Stimulated activated CD8-positive, alpha-beta memory T cell treated with anti-CD3 and anti-CD28 coated beads, Interleukin-7, amount 100 ng/mL, for 24 hours (primary cell): ENCODE measurements at places on chromosomes 5 and 9.

- DNase-seq: no peak
Observed at GRCh38 chr9:137319011-137319738, 17.1 kb upstream of the NRARP start.

GRCh38 chr5:136563489-136563888, 198.1 kb upstream of the TRPC7 start:
- DNase-seq: no peak

- DNase-seq: no peak
Observed at GRCh38 chr5:155485386-155485785, 471.8 kb downstream of the KIF4B start.

DNA sequence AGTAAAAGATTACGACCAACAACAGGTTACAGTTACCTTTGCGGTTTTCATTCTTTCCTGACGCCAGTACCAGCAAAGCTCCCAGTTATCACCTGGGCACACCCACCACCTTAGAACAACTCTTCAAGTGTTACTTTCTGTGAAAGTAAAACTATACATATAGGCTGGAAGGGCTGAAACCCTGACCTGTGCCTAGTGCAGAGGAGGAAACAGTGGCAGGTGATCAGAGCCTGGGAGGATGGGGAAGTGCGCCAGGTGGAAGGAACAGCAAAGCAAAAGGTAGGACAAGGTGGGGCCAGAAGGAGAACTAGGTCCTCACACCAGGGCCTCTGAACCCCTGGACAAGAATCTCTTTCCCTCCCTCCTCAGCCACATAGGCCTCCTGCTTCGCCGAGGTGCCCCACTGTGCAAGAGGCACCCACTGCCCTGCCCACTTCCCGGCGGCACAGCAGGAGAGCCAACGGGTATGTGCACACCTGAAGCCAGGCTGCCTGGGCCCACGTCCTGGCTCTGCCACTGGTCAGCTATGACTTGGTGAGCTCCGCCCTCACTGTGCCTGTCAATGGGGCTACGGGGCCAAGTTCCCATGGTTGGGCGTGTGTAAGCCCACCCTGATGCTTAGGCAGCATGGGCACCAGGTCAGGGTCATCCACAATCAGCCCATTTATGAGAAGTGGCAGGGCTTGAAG, 26.9 kb downstream of the BICD2 start:
- DNase-seq: no peak

- DNase-seq: peak; percentile 54
Observed at GRCh38 chr9:136901516-136902258, 15.4 kb downstream of the TRAF2 start.

DNA sequence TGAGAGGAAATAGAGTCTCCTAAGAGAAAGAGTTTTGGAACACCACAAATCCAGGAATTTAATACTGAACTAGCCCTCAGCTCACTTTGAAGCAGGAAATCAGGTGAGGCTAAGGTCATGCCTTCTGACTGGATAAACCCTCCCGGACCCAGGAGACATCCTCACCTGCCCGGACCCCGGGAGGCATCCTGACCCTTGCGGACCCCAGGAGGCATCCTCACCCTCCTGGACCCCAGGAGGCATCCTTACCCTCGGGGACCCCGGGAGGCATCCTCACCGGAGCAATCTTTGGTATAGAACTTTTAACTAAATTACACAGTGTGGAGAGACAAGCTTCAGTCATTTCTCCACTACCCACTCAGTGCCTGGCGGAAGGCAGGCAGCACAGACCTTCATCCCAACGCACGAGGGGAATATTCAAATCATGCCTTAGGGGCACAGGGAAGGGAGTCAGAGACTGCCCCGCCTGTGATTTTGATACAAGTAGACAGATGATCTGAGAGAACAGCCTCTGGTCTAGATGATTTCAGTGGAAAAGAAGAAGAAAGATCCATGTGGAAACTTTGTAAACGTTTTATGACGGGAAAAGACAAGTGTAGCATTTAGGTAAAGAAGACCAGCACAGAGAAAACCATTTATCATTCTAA, 21.3 kb downstream of the STXBP1 start:
- no peak for DNase-seq

- no peak for DNase-seq
Observed at GRCh38 chr9:69759021-69759420, 790 bp downstream of the PTAR1 start.

- no peak for DNase-seq
Observed at GRCh38 chr5:168039039-168039438, 252.4 kb upstream of the WWC1 start.

- no peak for DNase-seq
Observed at GRCh38 chr5:158435161-158435616, 576.2 kb upstream of the CLINT1 start.

- DNase-seq: no peak
Observed at GRCh38 chr5:65818592-65818991, 96.6 kb downstream of the NLN start.

- DNase-seq: no peak
Observed at GRCh38 chr9:114155995-114156656, 789 bp downstream of the COL27A1 start.

- DNase-seq: no peak
Observed at GRCh38 chr5:149665416-149666175, 64.5 kb upstream of the PPARGC1B start.

DNA sequence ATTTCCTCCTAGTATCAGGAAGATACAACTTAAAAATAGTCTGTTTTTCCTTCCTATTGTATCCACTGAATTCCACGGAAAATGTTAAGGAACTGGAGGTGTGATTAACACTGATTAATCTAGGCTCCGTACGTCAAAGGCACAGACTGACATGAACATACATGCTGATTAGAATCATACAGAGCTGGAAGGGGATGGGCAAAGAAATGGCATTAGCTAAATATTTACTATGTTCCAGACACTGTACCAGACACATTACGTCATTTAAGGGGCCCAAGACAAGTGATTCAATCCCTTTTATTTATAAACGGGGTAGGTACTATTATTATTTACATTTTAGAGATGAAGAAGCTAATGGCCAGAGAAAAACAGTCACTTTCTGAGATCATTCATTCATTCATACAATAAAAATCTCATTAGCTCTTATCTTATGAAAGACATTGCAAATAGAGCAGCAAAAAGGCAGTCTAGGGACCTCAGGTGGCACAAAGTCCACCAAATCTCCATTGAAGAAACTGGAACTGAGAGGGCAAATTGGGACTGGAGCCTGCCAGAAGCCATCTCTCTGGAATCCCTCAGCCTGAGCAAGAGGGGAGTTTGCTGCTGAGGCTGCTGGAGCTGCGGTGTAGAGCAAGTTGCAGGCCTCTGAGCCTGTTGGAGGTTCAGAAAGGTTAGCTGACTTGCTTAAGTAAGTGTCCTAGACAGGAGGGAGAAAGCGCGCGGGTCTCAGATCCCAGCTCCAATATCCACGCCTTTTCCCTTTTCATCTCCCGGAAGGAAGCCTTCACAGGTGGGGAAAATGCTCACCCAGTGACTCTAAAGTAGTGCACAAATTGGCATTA, 1.6 kb upstream of the TGFBR1 start:
- DNase-seq: no peak

GRCh38 chr5:119453040-119453373, 710 bp downstream of the HSD17B4 start:
- DNase-seq: no peak

- DNase-seq: no peak
Observed at GRCh38 chr9:130805510-130806326, 29.3 kb upstream of the ABL1 start.

- no peak for DNase-seq
Observed at GRCh38 chr9:94173632-94174031, 85.5 kb upstream of the ZNF169 start.

DNA sequence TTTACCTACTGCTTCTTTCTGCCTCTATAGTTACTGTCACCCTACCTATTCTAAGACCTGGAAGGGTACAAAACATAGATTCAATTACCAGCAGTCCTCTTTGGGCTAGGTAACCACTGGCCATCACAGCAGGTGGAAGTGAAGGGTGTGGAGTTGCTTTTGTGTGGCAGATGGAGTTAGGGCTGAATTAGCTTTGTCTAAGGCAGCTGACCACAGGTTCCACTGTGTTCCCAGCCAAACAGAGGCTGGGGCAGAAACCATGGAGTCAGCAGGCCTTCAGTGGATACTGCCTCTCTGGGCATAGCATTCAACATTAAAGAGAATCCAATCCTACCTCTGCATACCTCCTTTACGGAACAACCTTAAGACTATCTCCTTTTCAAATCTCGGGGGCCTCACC, 254.2 kb downstream of the RFX3 start:
- DNase-seq: no peak

DNA sequence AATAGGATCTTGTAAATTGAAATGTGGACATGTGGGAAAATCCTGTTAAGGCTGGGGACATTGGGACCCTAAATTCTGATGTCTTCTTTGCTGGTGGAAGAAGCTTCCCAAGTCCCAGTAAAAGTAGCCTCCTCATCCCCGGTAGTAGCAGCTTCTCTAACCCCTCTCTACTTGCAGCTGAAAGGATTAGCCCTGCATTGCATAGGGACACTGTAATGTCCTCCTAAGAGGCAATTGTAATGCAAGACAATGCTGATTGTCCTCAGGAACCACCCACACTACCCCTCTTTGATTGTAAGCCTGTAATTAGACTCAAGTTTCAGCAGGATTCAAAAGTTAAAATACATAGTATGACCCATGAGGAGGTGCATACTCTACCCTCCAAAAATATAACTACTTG, 1938.4 kb upstream of the C9orf72 start:
- DNase-seq: no peak

GRCh38 chr5:5140479-5141338, 579 bp downstream of the ADAMTS16 start:
- DNase-seq: no peak

- no peak for DNase-seq
Observed at GRCh38 chr9:112810696-112811490, 60.3 kb downstream of the SNX30 start.

DNA sequence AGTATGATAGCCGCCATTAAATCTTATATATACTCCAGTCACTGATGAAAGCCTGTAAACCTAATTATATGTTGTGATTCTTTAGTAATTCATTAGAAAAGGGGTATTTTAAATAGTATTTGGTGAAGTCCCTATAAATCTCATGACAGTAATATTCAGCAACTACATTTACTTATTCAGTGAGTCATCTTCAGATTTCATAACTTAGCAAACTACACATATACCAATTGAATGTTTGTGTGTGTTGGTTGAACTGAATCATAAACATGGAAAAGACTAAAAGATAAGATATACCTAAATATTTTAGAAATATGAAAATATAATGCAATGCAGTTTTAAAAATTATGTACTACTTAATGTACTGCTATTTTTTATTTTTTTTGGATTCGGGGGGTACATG, 1050.4 kb downstream of the MAT2B start:
- DNase-seq: no peak

DNA sequence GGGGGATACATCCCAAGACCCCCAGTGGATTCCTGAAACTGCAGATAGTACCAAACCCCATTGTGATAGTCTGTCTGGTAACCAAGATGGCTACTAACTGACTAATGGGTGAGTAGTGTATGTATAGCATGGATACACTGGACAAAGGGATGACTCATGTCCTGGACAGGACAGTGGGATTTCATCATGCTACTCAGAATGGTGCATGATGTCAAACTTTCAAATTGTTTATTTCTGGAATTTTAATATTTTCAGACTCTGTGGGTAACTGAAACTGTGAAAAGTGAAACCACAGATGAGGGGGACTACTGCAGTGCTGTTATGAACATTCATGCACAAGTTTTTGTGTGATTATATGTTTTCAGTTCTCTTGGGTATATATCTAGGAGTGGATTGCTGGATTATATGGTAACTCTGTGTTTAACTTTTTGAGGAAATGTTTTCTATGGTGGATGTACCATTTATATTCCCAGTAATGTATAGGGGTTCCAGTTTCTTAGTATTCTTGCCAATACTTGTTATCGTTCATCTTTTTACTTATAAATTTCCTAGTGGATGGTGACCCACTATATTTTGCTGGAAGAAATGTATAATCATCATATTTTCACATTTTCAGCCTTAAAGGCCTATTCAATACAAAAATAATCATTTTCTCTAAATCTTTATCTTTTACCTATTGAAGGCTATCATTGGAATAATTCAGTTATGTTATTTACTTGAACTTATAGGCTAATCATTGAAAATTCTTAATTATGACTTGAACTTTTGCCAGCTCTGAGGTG, 140.9 kb downstream of the NR3C1 start:
- DNase-seq: no peak

DNA sequence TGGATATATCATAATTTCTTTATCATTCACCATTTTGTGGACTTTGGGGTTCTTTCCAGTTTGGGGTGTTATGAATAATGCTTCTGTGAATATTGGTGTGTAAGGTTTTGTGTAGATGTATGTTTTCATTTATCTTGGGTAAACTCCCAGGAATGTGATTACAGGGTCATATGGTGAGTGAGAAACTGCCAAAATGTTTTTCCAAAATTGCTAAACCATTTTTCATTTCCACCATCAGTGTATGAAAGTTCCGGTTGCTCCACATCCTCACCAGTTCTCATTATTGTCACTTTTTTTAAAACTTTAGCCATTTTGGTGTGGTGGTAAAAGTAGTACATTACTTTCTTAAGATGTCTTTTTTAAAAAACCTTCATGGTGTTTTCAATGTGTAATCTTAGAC, 152.9 kb downstream of the NIPBL start:
- DNase-seq: no peak

GRCh38 chr5:114201332-114201731, 160.5 kb upstream of the KCNN2 start:
- DNase-seq: no peak

GRCh38 chr9:88362681-88363080, 25.6 kb upstream of the SPIN1 start:
- no peak for DNase-seq

DNA sequence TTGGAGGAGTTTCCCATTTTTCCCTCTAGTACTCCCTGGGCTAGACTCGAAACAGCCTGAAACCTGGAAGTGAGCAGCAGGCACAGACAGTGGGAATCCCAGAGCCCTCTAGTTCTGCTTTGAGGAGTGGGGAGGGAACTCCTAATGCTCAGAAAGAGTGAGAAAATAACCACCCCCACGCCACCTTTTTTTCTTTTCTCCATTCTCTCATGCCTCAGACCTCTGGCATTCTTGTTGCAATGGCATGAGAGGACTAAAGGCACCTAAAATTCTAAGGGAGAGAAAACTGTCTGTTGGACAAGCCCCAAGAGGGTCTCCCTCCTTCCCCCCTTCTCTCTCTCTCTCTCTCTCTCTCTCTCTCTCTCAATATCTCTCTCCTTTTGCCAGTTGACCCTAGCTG, 15.1 kb upstream of the IRF1 start:
- no peak for DNase-seq

DNA sequence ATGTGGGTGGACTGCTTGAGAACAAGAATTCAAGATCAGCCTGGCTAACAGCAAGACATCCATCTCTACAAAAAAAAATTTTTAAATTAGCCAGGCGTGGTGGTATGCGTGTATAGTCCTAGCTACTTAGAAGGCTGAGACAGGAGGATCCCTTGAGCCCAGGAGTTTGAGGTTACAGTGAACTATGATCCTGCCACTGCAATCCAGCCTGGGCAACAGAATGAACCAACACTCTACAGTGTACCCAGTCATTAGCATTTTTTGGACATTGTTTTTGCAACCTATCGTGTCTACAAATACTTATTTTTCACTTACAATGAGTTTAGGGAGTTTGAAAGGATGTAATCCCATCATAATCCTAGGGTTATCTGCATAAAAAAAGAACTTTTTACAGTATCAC, 22.1 kb downstream of the RICTOR start:
- DNase-seq: no peak

- no peak for DNase-seq
Observed at GRCh38 chr9:121883281-121884056, 209.6 kb downstream of the TTLL11 start.

GRCh38 chr9:124768334-124768733, 2.8 kb downstream of the NR6A1 start:
- DNase-seq: no peak
